ENCODE measurements at places on chromosomes 6 and 20.

GRCh38 chr6:114000069-114000468 lies 29.1 kb upstream of the HDAC2 start:
- no peak for DNase-seq

GRCh38 chr6:111592726-111593511 lies 12.8 kb downstream of the TRAF3IP2 start:
- DNase-seq: no peak

DNA sequence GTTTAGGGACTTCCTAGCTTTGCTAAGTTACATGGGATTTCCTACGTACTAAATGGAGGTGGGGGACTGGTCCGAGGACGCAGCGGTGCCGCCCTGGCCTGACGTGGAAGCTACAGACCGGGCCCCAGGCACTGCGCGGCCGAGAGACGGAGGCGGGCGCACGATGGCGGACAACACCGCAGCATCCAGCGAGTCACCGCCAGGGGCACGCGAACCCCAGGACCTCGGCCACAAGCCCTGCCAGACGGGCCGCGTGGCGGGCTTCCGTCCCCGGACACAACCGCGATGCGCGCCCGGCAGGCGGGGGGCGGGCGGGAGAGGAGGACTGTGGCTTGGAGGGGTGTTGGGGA lies 1516.9 kb upstream of the DEFB115 start:
- DNase-seq: no peak

DNA sequence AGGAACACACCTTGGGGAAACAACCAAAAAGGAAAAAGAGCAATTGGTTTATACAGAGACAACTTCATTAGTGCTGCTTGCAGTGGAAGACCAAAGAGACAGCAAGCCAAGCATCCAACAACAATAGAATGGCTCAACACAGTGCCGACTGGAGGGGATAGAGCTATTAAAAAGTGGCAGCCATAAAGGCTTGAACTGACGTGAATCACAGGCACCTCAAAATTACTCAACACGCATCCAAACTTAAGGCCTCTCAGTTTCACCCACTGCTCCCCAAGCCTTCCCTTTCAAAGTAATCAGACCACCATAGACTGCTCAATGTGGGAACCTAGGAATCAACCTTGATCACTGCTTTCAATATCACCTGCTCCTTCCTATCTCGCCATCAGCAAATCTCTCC lies 9.7 kb downstream of the TNFRSF21 start:
- DNase-seq: no peak

DNA sequence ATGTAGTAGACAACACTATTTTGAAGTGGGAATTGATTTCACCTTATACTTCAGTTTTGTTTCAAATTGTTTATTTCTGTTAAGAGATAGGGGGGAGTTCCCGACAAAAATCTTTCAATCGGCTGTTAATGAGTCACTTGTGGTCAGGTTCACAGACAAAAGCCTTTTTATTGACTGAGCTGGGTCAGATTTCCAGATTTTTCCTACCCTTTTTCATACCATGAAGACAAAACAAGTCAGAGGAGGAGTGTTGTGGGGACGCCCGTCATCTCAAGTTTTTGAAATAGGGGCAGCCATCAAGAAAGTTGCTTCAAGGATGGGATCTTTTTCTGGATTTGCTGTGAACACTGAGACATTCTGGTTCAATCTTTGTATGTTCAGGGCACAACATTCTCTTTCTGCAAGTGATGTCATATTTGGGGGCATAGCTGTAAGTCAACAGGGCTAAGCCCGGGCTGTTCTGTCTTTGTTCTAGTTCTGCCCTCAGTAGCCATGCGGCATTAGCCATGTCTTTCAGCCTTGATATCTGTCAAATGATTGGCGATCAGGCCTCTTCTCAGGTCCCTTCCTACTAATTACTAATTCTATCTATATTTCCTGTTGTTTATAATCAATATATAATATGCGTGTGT lies 496.0 kb upstream of the MARCKS start:
- DNase-seq: no peak

GRCh38 chr6:37109714-37110499 lies 60.0 kb upstream of the PIM1 start:
- DNase-seq: no peak

DNA sequence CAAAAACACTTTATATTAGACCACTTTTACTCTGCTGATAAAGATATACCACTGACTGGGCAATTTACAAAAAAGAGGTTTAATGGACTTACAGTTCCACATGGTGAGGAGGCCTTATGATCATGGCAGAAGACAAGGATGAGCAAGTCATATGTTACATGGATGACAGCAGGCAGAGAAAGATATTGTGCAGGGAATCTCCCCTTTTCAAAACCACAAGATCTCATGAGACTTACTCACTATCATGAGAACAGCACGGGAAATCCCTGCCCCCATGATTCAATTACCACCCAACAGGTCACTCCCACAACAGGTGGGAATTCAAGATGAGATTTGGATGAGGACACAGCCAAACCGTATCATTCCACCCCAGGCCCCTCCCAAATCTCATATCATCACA lies 1383.8 kb upstream of the MAP3K7 start:
- DNase-seq: no peak

DNA sequence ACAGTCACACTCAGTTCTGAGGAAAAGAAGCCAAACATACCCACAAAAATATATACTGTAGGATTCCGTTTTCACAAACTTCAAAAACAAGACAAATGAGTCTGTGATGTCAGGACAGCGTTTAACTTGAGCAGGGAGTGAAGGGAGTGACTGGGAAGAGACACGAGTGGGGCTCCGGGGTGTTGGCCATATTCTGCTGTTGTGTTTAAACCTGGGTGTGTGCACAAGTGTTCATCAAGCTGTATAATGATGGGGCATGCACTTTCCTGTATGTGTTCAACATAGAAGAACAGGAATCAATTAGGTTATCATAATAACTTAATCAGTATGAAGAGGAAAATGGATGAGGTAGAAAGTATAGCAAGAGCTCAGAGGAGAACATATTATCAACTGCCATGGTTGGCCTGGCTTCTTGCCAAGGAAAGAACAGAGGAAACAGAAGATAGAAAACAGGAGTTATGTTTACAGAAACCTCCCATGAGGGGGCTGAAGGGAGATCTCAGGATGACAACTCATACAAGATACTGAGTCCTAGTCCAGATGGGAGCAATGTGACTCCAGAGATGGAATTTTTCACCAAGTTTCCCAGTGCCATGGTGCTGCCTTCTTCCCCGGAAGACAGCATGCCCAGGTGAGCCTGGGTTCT lies 15.1 kb upstream of the AFDN start:
- no peak for DNase-seq

DNA sequence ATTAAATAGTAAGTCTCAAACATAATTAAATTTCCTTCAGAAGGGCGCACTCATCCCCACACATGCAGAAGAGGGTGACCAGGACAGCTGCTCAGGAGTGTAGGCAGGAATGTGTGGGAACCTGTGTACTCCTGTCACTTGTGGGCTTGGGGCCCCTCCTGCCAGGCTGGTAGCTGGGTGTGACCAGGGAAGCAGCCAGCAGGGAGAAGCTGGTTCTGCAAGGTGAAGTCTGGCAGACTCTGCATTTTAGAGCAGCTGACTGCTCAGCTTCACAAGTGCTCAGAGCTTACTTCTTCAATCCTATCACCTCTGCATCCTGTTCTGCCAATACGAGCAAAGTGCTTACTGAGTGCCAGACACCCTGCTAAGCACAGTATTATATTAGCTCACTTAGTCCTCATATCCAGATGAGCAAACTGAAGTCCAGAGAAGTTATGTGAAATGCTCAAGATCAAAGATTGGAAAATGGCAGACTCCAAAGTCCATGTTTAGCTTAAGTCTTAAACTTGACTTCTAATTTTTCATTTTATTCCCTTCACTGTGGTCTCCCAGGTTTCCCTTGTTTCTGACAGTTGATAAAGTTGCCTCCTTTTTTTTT lies 27.9 kb downstream of the ELMO2 start:
- no peak for DNase-seq

- no peak for DNase-seq
Observed at GRCh38 chr6:30703821-30704220, 13.0 kb upstream of the NRM start.

GRCh38 chr6:55438203-55438602 lies 110.9 kb downstream of the GFRAL start:
- DNase-seq: no peak

GRCh38 chr6:110735666-110736065 lies 79.6 kb downstream of the CDK19 start:
- DNase-seq: no peak

DNA sequence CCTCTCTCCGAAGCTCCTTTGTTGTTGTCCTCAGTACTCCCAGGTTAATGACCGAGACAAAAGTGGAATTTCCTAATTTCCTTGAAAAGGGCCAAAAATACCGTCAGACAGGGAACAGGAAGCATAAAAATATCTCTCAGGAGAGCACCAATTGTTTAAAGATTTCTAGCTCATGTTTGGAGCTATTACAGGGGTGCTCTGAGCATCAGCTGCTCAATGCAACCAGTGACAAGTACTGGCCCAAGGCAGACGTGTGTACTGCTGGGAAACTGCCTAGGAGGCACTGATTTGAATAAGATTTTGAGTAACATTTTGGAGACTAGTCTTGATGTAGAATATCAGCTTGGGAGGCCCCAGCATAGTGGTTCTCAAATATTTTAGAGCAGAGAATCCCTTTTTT lies 17.3 kb downstream of the LAMA4 start:
- no peak for DNase-seq

GRCh38 chr6:73027691-73028090 lies 197.6 kb downstream of the KHDC1L start:
- DNase-seq: no peak

DNA sequence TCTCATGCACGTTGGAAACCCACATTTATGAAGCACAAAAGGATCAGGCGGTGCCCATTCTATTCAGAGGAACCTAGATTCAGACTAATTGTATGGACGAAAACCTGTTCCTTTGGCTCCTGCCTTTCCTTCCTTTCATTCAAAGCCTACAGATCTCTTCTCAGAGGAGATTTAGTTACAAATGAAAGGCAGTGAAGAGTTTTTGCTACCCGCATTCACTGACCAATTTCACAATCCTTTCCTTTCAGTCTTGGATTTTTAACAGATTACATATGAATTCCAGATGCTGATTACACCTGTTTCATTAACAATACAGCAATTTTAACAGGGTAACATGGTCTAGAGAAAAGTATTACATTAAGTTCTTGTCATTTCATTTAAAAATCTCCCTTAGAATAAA lies 32.0 kb downstream of the TMEM242 start:
- DNase-seq: no peak

GRCh38 chr6:88454658-88455057 lies 288.5 kb upstream of the CNR1 start:
- DNase-seq: no peak

GRCh38 chr6:4608361-4609115 lies 167.7 kb upstream of the CDYL start:
- no peak for DNase-seq
